ENCODE measurements at places on chromosomes 2 and 18.
A peak's percentile ranks its signal among the peaks of the same experiment; 100 is the strongest.

DNA sequence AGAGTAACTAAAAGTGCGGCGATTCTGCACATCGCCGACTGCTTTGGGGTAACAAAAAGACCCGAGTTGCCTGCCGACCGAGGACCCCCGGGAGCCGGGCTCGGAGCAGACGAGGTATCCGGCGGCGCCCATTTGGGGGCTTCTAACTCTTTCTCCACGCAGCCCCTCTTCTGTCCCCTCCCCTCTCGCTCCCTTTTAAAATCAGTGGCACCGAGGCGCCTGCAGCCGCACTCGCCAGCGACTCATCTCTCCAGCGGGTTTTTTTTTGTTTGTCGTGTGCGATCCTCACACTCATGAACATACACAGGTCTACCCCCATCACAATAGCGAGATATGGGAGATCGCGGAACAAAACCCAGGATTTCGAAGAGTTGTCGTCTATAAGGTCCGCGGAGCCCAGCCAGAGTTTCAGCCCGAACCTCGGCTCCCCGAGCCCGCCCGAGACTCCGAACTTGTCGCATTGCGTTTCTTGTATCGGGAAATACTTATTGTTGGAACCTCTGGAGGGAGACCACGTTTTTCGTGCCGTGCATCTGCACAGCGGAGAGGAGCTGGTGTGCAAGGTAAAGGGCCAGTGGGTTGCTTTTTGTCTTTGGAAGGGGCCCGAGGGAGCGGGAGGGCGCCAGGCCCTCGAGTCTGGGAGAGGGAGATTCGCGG lies 1.4 kb downstream of the TRIB2 start:
- DNase-seq = peak; percentile 24

DNA sequence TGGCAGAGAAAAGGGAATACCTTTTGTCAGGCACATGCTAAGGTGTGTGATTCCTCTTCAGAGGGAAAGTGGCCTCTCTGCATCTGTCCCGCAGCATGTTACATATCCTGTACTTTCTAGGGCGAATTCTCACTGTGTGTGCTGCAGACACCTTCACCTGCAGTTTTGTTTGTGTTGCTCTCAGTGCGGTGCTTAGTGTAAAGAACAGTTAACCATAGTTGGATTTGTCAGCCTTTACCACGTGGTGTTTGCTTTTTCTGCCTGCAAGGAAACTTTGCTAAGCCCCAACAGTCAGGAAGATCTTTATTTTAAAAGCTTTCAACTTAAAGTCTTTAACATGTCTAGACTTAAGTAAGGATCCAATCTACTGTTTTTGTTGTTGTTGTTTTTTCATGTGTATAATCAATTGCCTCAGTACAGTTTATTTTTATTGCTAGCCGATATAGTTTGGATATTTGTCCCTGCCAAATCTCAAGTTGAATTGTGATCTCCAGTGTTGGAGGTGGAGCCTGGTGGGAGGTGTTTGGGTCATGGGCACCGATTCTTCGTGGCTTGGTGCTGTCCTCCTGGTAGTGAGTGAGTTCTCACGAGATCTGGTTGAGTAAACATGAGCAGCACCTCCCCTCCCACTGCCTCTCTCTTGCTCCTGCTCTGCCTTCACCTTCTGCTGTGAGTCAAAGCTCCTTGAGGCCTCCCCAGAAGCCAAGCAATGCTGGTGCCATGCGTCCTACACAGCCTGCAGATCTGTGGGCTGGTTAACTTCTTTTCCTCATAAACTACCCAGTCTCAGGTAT lies 90.6 kb downstream of the SNTG2 start:
- DNase-seq = no peak

- no peak for DNase-seq
These were observed 21.2 kb downstream of the MAPRE2 start for GRCh38 chr18:35062408-35062807.

DNA sequence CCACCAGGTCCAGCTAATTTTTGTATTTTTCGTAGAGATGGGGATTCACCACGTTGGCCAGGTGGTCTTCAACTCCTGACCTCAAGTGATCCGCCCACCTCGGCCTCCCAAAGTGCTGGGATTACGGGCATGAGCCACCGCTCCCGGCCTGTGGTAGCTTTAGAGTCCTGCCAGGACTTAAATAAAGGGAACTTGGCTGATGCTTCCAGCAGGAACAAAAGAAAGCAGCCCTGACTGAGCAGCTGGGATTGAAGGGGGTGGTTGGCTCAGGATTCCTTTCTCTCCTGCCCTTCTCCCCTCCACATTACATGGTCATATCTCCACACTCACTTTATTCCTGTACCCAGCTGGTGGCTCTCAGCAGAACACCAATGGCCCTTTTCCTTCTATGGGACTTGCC lies 20.0 kb downstream of the EFHD1 start:
- no peak for DNase-seq

GRCh38 chr2:49933711-49934110 lies 779.4 kb upstream of the FSHR start:
- DNase-seq = no peak

All from activated gamma-delta T cell treated with Interleukin-2 at 50 U/mL for 16 hours (primary cell).